NCI-H1417 (cell line): ENCODE measurements at places on chromosomes 16 and 17.
A peak's percentile ranks its signal among the peaks of the same experiment; 100 is the strongest.

- DNase-seq = no peak
Measured at GRCh38 chr17:73411313-73411747, 99.5 kb upstream of the CDC42EP4 start.

GRCh38 chr16:64416216-64417005, 705.5 kb downstream of the CDH11 start:
- DNase-seq = no peak

- no peak for DNase-seq
Measured at GRCh38 chr17:42518046-42518754, 17.8 kb upstream of the NAGLU start.

- DNase-seq = no peak
Measured at GRCh38 chr17:45353043-45353442, 36.2 kb upstream of the MAP3K14 start.

- DNase-seq = no peak
Measured at GRCh38 chr17:44794851-44795413, 35.2 kb downstream of the GJC1 start.

- DNase-seq = no peak
Measured at GRCh38 chr17:15106540-15106939, 158.6 kb downstream of the PMP22 start.

DNA sequence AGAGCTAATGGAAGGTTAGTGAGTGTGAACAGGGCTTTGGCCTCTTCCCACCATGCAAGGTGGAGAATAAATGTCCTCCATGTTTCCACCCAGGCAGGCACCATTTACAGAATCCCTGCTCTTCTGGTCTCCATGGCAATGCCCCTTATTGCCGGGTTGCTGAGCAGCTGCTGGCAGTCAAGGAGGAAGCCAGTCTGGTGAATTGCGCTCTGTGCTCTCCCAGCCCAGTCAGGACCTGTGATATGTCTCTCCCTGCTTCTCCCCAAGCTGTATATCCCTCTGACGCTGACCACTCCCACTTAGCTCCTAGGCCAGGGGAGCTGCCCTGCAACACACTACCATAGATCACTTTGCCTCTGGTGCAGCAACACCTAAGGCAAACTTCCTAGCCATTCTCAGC, 402.1 kb upstream of the ERCC4 start:
- no peak for DNase-seq

GRCh38 chr16:17304491-17305119, 166.2 kb downstream of the XYLT1 start:
- no peak for DNase-seq

- peak; percentile 83 for DNase-seq
Measured at GRCh38 chr16:19245326-19245925, 40.1 kb upstream of the CLEC19A start.

DNA sequence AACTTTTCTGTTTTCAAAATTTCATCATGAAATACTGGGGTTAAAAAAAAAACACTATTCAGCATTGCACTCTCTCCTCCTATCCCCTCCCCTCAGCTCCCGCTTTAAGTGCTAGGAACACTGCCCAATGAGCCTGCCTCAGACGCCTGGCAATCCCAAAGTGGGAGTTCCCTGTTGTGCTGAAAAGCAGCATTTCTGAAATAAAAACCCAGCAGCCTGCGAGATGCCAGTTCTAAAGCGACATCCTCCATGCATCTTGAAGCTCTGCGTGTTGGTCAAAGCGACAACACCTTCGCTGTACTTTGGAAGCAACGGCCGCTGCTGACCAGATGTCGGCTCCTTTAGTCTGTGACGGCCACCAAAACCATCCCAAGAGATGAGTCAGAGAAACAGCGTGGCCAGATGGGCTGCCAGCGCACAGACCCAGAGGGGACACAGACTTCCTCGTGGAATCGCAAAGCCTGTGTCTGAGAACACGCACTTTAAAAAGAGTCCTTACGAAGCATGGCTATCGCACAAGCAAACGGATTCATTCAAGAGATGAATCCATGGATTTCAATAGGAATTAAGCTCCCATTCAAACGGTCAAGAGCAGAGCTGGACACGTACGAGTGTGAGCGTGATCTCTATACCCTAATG, 32.8 kb downstream of the FBXO31 start:
- no peak for DNase-seq

DNA sequence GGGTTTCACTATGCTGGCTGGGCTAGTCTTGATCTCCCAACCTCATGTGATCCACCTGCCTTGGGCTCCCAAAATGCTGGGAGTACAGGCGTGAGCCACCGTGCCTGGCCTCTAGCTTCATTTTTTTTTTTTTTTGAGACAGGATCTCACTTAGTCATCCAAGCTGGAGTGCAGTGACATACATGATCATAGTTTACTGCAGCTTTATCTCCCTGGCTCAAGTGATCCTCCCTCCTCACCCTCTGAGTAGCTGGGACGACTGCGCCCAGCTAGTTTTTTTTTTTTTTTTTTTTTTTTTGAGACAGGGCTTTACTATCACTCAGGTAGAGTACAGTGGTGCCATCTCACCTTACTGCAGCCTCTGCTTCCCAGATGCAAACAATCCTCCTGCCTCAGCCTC, 9.7 kb downstream of the RPA1 start:
- DNase-seq = no peak

GRCh38 chr16:71258372-71258771, 27.9 kb upstream of the HYDIN start:
- DNase-seq = no peak

DNA sequence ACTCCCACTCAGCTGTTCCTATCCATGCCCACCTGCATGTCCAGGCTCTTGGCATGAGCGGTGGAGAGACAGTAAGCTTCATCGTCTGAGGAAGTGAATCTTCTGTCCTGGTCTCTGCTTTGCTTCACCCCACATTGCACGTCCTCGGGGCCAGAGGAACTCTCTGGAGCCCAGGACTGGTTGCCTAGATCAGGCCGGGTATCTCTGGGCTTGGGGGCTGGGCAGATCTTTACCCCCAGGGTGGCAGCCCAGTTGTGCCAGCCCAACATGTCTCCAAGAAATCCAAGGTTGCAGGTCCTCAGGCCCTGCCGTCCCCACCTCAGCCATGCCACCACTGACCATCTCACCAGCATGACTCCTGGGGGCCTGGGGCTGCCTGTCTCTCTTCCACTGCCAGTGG, 58.3 kb downstream of the BEAN1 start:
- no peak for DNase-seq

DNA sequence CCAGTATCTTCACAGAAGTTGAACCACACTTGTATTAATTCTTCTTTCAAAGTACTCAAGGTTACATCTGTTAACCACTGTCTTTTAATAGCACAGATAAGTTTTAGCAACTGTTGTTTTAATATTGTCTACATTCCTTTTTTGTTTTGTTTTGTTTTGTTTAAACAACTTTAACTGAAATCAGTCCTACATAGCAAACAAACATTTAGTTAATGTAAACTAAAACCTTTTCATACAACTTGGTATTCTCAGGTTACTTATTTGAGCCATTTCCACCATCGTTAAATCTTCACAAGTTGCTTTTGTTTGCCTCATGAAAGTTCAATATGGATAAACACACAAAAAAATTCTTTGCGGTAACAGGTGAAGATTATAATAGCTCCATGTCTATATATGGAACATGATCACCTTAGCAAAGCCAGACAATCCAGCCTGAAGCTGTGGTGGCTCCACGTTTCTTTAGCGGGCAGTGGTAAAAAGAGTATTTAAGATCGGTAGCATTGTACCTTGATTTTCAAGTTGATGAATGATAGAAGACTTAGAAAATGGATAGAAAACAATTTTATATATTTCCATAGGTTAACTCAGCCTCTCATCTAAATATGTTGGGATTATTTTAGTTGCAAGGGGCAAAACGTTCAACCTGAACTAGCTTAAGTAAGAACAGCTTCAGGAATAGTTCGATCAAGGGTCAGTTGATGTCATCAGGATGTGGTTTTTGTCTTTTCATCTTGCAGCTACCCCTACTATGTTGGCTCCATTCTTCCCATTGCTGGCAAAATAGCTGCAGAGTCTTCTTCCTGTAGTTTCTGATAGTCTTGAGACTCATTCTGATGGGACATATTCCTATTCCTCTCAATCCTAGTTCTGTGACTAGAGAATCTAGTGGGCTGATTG, 182.8 kb downstream of the FTO start:
- no peak for DNase-seq

- peak; percentile 7 for DNase-seq
Measured at GRCh38 chr16:67701420-67701819, 17.7 kb downstream of the GFOD2 start.

- DNase-seq = peak; percentile 74
Measured at GRCh38 chr16:19804538-19805323, 79.9 kb downstream of the GPRC5B start.

- no peak for DNase-seq
Measured at GRCh38 chr16:90008708-90009145, 10.5 kb downstream of the DBNDD1 start.

DNA sequence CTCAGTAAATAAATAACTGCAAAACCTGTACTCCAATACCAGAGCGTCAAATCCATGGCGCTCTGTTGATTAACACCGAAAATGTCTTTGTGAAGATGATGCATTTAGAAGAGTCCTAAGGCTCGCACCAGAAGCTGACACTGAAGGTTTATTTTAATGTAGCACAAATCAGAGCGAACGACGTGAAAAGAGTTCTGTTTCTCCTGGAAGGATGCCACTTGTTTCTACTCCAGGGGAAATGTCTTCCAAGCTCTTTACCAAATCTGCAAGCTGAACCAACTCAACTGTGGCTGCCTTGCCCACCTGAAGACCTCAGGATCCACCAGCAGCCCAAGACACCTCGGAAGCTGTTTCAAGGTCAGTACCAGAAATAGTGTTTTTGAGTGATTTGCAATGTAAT, 194.4 kb upstream of the MAF start:
- DNase-seq = no peak

GRCh38 chr16:50326264-50326663, 42.5 kb downstream of the BRD7 start:
- DNase-seq = no peak

GRCh38 chr16:73011926-73012325, 36.0 kb downstream of the ZFHX3 start:
- no peak for DNase-seq

- DNase-seq = no peak
Measured at GRCh38 chr16:54239456-54239855, 47.1 kb downstream of the IRX3 start.

- no peak for DNase-seq
Measured at GRCh38 chr16:31114468-31114867, 3.0 kb upstream of the KAT8 start.

DNA sequence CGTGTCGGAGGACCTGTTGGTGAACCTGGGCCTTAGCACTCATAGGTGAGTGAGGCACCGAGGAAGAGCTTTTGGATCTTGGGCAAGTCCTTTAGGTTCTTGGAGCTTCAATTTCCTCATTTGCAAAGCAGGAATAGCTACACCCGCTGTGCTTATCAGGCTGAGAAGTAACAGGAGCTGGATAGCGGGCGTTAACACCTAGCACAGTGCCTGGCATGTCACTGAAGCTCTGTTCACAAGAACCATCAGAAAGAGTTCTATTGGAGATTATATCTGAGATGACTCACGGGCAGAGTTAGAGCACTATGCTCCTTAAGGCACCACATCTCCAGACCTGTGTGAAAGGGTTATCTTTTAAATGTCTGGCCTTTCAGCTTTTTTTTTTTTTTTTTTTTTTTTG, 12.8 kb downstream of the MEOX1 start:
- no peak for DNase-seq

- no peak for DNase-seq
Measured at GRCh38 chr16:81565321-81566028, 120.9 kb downstream of the CMIP start.

- DNase-seq = no peak
Measured at GRCh38 chr17:930258-930657, 49.3 kb downstream of the NXN start.

DNA sequence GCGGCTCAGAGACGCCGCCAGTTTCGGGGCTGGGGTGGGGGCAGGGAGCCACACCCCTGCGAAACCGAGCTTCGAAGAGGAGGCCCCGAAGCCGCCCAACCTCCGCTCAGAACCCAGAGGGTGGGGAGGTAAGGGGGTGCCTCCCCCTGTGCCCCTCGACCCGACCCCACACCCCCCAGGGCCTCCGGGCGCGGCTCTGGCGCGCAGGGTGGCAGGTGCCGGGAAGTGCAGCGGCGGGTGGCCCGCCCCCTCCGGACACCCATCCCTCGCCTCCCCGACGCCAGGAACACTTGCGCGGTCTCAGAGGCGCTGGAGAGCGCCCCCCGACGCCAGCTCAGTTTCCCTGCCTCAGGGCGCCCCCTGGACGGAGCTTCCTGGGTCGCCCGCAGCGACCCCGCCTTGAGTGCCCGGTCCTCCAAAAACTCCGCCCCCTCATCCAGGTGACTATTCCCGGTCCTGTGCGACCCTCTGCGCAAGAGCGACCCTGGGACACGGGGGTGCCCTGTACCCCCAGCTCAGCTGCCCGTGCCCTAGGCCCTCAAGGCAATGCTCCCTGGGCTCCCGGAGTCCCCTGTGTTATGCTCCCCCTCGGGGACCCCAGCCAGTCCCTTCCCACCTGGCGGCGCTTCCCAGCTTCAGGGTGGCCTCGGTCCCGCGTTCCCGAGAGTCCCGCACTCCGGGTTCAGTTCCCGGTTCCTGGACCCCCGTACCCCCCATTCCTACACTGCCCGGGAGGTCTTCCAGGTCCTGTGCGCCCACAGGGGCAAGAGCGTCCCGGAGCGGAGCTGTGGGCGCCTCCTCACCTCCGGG, 562 bp downstream of the PPL start:
- peak; percentile 65 for DNase-seq

- peak; percentile 59 for DNase-seq
Measured at GRCh38 chr17:73474370-73474988, 162.7 kb upstream of the CDC42EP4 start.

GRCh38 chr17:76738468-76738850, 540 bp downstream of the MFSD11 start:
- peak; percentile 66 for DNase-seq

- DNase-seq = no peak
Measured at GRCh38 chr16:12753203-12754023, 50.3 kb downstream of the CPPED1 start.

DNA sequence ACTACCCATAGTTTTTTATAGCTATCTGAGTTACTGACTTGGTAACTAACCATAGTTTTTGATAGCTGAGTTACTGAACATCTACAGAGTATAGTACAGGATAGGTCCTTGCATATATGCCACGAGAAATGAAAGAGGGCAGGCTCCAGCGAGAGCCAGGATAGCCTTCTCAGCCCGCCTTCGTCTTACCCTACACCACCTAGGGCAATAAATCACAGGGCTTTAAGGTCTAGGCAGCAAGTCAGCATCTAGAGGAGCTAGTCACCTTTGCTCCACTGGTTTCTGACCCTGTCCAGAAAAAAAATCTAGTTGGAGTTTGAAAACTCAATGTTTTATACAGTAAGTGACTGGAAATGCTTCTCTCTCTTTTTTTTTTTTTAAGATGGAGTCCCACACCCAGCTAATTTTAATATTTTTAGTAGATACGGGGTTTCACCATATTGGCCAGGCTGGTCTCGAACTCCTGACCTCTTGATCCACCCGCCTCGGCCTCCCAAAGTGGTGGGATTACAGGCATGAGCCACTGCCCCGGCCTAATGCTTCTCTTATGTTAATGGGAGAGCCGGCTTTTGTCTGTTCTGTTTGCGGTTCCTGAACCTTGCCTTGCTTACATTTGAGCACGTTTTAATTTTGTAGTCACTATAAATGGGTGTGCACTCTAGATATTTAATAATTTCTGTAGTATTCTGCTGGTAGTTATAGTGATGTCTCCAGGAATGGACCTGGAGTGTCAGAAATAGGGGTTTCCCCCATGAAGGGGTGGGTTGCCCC, 2.8 kb downstream of the BFAR start:
- no peak for DNase-seq

GRCh38 chr16:4618645-4619418, 4.1 kb upstream of the UBALD1 start:
- DNase-seq = peak; percentile 53
